ENCODE measurements at places on chromosomes 5 and 9.

- DNase-seq = no peak
Measured at GRCh38 chr5:84265130-84265529, 119.5 kb downstream of the EDIL3 start.

- no peak for DNase-seq
Measured at GRCh38 chr5:5726401-5726800, 303.9 kb downstream of the ICE1 start.

DNA sequence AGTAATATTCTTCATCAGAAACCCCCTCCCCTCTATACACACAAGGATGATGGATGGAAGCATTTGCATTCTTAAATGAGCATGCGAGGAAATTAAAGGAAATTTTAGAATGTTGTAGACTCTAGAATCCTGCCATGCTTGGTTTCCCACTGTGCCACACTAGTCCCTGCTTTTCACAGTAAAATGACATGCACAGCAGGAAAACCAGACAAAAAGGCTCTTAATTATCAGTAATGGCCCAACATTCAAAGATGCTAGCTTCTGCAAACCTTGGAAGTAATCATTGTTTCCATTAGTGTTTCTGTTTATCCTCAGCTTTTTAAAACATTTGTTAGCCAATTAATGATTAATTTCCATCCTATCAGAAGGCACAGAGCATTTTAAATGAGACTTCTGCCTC lies 255.8 kb downstream of the SLCO4C1 start:
- DNase-seq = no peak

GRCh38 chr5:608429-609370 lies 3.4 kb upstream of the CEP72 start:
- DNase-seq = no peak

GRCh38 chr5:115494570-115495289 lies 49.8 kb downstream of the FEM1C start:
- DNase-seq = no peak

GRCh38 chr9:134585021-134585561 lies 56.5 kb upstream of the COL5A1 start:
- no peak for DNase-seq

DNA sequence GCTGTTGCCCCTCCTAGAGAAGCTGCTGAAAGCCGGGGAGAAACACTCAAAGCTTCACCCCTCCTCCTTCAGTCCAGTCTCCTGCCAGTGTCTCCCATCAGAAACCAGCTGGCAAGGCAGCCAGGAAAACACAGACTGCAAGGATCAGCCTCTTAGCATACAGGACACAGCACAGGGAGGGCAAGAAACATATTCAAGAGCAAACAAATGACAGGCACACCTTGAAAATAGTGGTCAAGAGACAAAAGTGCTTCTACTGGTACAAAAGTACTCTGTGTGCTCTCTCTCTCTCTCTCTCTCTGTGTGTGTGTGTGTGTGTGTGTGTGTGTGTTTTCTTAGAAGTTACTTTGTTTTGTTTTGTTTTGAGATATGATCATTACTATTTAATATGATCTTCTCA lies 227.2 kb downstream of the RAB3C start:
- no peak for DNase-seq

DNA sequence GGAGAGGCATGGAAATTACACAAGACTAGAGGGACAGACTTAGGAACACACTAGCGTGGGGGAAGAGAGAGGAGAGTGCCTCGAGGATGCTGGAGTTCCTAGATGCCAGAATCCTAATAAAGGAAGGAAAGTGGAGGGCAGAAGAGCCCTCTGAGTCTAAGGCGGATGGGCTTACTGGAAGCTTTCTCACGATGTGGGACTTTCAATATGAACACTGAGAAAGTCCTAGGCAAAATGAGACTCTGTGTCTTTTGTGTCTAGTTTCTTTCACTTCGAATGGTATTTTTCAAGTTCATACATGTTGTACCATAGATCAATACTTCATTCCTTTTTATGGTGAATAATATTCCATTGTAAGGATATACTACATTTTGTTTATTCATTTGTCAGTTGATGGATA lies 239.4 kb downstream of the NSG2 start:
- DNase-seq = no peak

DNA sequence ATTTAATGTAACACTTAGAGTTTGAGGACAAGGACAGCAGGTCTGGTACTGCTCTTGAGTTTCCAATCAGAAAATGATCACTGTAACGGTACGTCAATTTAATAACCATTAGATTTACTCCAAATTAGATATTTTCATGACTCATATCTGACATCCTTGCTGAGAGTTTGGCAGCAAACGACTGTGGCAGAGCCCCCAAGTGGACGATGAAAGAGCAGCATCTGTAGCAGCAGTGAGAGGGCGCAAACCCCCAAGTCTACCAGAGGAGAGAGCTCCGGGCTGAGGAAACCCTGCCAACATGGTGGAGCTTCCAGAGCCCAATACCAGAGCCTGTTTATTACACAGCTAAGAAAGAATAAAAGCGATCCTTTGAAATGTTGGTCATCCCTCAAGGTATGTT lies 73.2 kb upstream of the EPB41L4A start:
- DNase-seq = no peak

DNA sequence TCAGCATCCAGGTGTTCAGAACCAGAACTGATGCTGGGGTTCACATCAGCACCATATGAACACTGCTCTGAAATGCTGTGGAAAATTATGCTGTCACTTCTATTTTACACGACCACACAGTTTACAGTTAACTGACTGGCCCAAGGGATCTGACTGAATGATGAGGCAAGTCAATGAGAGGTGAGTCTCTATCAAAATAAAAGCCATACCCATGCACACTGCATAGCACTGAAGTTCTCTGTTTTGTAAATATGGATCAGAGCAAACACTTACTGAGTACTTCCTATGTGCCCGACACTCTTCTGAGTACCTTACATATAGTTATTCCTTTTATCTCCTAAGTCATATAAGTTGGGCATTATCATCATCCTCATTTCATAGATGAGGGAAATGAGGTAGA lies 122.8 kb downstream of the TARS1 start:
- no peak for DNase-seq

- no peak for DNase-seq
Measured at GRCh38 chr5:180161420-180162303, 47.3 kb downstream of the RASGEF1C start.

- no peak for DNase-seq
Measured at GRCh38 chr5:88808153-88808552, 74.8 kb downstream of the MEF2C start.

- DNase-seq = no peak
Measured at GRCh38 chr5:42840842-42841567, 29.3 kb upstream of the SELENOP start.

DNA sequence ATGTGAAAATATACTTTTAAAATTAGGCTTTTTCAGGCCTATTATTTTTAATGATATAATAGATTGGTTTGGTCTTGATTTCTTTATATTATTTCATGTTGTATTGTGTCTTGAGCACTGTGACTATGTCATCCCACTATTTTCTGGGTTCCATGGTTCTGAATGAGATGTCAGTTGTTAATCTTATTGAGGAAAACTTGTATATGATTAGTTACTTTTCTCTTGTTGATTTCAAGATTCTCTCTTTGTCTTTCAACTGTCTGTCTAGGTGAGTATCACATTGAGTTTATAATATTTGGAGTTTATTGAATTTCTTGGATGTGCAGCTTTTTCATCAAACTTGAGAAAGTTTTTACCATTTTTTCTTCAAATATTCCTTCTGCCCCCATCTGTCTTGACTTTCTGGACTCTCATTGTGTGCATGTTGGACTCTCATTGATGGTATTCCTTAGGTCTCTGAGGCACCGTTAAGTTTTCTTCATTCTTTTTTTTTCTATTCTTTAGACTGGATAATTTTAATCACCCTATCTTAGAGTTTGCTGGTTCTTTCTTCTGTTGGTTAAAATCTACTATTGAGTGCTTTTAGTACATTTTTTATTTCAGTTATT lies 175.8 kb downstream of the TMEM167A start:
- DNase-seq = no peak

DNA sequence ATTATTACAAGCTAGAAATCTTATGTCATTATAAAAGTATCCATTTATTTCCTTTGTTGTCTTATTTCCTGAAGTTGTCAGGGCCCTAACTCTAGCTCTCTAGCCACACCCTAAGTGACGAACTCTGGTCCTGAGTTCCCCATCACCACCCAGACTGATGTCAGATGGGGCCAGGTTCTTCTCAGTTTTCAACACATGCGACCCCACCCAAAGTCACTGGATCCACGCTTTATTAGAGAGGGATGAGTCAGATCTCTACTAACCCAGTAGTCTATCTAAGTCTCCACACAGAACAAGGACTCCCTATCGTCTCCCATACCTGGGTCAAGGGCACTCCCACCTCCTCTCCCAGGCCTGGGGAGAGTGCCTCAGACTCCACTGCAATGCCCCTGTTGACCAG lies 6.8 kb upstream of the FEM1C start:
- no peak for DNase-seq

All from NCI-H1436 (cell line).